Activated naive CD4-positive, alpha-beta T cell treated with anti-CD3 and anti-CD28 coated beads, Interleukin-2, amount 50 U/mL, for 72 hours (primary cell): ENCODE measurements at places on chromosomes 6 and 20. TPM values are rescaled to one million over a fixed set of nuclear protein-coding genes. Genes with fewer than 3 reads are reported as not detected.

SLC24A3 gene
- not detected for total RNA-seq

MRPS10 gene
- total RNA-seq = 30.8 TPM

FOXA2 gene
- not detected for total RNA-seq

DNA sequence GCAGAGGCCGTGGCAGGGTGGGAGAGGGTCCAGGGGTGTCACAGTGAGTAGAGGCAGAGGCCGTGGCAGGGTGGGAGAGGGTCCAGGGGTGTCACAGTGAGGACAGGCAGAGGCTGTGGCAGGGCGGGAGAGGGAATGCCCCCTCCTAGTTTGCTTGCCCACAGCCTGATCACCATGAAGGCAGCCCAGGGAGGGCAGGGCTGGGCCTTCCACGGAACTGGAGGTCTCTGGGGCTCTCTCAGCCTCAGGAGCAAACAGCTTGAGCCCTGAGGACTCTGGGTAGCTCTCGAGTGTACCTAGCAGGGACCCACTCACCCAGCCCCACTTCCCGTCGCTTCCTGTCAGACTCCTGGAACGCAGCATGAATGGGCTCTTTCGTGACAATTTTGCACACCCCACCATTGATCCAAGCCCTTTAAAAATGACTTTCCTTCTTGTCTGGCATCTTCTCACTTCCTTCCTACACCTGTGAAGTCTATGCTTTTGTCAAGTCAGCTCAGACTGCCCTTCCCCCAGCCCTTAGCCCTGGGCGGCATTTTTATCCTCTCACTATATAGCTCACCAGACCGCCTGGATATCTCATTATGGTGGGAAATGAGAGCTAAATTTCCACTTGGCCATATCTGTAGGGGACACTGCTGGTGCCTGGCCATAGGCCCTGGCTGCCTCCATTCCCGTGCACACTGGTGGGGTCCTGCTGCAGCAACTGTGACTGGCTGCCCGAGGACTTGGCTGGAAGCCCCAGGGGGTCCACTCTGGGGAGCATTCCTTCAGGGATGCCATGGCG is 140.3 kb downstream of the CDC5L start:
- DNase-seq = no peak

DNA sequence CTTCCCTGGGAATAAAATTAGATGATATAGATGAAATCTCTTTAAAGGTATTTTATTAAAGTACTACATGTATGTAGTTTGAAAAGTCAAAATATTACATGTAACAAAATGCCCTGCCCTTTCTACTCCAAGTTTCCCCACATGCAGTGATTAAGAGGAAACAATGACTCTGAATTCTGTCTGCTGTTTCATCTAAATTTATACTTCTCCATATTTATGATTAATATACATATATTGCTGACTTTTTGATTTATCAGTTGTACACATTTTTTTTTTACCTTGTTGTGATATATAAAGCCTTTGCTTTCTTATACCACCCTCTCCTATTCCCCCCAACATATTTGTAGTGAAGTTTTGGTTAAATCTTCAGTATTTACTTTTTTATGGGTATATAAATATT is 127.9 kb downstream of the ZFAND3 start:
- DNase-seq = no peak

DNA sequence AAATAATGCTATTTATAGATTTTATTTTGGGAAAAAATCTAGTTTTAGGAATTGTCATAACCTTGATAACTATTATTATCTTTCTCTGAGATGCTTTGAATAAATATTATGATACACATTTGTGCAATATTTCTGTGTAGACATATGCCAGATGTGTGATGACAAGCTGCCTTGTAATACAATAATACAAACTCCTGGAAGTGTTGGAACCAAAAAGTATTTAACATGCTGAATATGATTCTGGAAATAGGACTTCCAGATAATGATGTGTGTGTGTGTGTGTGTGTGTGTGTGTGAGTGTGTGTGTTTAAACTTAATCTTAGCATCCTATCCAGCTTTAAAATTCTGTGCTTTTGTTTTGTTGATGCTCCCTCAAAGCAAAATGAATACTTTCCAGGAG is 233.6 kb downstream of the ADGRB3 start:
- no peak for DNase-seq

- DNase-seq = no peak
These were observed 7.8 kb upstream of the E2F1 start for GRCh38 chr20:33693741-33694638.

DNA sequence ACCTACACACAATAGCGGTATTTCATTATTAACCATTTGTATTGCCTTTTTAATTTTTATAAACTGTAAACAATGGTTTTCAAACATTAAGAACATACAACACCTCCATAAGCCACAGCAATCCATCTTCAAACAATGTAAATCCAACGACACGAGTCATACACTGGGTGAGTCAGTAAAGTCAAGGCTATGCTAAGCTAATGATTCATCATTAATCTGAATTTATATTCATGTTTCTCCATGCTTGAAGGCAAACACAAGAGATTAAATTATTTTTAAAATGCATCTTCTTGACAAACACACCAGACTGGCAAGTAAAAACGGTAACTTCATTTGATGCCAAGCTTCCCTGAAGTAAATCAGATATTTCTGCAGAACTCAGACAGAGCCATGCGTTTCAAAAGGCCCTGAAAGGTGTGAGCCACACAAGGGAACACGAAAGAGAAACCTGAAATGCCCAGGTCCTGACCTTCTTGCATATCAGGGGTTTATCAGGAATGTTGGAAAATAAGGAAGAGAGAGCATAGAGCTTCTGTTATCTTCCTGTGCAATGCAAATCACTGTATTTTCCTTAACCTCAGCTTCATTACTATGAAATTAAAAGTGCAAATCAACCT is 162.5 kb downstream of the ALDH8A1 start:
- DNase-seq = no peak

DNA sequence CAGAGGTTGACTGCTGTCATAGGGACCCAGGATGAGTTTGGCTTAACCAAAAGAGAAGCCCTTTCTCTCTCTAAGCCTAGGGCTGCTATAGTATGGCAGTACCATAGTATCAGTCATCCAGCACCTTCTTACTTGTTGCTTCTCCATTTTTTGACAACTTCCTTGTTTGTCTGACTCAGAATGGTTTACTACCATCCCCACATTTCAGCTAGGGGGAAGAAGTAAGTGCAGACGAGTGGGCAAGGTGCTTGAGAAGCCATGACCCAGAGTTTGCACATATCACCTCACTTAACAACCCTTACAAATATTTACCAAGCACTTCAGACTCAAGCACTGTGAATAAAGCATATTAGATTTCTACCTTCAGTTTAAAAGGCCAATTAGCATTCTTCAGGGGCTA is 289.9 kb upstream of the TSHZ2 start:
- no peak for DNase-seq

GRCh38 chr6:129710450-129711270 is 683 bp upstream of the ARHGAP18 start:
- DNase-seq = no peak
